ENCODE measurements at places on chromosomes 16 and 17.

DNA sequence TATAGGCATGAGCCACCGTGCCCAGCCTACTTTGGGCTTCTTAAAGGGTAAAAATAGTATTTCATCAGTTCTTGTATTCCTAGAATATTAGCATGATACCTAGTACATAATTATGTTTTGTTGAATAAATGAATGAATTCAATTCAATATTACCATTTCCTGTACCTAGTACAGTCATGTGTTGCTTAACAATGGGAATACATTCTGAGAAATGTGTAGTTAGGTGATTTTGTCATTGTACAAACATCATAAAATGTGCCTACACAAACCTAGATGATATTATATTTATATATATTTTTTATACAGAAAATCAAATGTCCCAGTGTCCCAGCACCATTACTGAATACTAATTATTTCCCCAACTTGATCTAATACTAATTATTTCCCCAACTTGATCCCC lies 85.6 kb upstream of the HAS3 start:
- DNase-seq = no peak

DNA sequence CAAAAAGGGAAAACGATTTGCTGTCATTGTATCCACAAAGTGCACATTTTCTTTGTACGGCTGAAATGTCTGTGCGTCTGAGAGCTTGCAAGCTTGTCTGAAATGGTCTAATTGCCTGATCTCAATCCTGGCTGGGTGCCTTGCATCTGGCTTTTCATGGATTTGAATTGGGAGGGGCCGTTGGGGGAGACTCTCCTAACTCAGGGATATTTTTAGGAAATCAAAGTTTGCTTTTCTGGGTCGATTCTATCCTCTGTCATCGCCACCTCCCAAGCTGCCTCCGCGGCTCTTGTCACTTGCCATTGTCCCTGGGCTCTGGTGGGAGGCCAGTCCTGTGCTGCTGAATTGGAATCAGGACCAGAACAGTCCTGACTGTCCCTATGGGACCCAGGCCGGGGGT lies 33.3 kb upstream of the MGAT5B start:
- DNase-seq = no peak

- no peak for DNase-seq
Measured at GRCh38 chr16:890217-890616, 80.6 kb downstream of the LMF1 start.

- peak; percentile 35 for DNase-seq
Measured at GRCh38 chr17:81480140-81481072, 32.2 kb downstream of the ACTG1 start.

DNA sequence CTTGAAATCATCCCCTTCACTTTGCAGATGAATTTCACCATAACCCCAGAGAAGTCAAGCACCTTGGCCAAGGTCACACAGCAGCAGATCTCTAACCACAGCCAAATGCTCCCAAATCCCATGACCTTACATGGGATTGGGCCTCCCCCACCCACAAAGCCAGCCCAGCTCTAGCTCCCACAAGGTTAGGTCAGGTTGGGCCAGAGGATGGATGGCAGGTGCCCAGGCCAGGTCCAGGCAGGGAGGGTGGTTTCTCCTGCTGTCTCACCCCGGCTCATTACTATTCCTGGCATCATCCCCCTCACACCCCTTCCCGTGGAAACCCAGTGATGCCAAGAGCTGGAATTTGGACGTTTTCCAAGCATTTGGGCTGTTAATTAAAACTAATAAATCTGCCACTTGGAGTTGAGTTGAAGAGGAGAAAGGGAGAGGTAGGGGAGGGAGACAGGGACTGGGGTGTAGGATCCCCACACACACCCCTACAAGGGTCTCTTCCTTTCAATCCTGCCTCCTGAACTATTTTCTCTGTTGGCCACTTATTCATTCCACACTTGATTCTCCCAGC lies 181.6 kb downstream of the TMEM132E start:
- DNase-seq = no peak

- no peak for DNase-seq
Measured at GRCh38 chr17:20955427-20956323, 87.1 kb downstream of the USP22 start.

- no peak for DNase-seq
Measured at GRCh38 chr17:41882756-41883155, 17.5 kb upstream of the KLHL11 start.

- DNase-seq = no peak
Measured at GRCh38 chr17:57672971-57673370, 72.1 kb downstream of the CCDC182 start.

GRCh38 chr17:18139949-18140348 lies 31.4 kb downstream of the MYO15A start:
- DNase-seq = no peak

DNA sequence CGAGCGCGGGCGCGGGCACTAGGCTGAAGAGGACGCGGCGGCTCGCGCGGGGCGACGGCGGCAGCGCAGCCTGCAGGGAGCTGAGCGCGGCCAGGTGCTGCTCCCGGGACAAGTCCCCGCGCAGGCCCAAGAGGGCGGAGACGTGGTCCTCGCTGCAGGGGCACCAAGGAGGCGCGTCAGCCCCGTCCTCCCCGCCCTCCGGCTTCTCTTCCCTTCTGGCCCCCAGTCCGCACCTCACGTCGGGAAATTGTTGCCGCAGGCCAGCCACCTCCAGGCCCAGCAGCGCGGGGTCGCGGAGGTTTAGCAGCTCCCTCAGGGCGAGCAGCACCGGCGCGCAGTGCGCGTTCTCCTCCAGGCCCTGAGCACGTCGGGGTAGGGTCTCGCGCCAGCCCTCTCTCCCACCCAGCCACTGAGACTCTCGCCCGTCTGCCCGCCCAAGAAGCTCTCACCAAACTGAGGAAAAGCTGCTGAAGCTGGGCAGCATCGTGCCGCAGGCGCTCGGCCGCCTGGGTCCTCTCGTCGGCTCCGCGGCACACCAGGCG lies 761 bp upstream of the MATCAP1 start:
- no peak for DNase-seq

- no peak for DNase-seq
Measured at GRCh38 chr17:67055811-67056745, 11.7 kb downstream of the CACNG1 start.

DNA sequence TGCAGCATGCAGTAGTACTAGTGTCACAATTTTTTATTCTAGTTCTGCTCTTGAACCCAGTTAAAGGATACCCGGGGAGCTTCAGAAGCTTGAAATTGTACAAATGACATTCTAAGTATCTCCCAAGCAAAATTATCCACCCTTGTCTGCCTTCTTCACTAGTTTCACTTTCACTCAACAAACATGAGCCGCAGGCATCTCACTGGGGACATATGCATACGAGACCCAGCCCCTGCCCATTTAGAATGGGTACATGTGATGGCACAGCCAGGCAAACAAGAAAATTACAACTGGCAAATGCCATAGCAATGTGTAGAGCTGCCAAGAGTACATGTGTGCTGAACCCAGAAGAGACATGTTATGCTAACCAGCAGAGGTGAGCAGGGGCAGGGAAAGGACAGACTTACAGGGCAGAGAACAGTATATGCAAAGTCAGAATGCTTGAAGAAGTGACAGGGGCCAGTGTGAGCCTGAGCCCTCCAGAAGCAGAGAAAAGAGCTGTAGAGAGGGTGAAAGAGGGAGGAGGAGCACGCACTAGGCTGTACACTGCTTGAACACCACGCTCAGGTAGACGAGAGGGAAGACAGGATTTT lies 8.3 kb downstream of the GINS2 start:
- no peak for DNase-seq

DNA sequence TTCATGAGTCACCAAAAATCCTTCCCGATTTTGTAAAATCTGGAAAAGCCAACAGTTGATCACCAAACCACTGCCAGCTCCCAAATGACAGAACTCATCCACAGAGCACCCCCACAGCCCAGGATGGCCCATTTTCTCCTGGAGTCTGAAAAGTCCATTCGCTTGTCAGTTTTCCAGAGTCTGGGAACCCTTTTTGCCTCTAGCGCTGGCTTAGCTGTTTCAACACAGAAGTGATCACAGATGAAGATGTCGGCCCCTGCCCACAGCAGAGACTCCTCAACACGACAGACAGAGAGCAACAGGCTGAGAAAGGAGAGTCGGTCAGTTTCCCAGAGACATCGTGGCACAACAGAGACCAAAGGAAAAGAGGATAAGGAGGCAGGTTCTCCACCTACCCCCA lies 66.4 kb downstream of the NXN start:
- DNase-seq = no peak

DNA sequence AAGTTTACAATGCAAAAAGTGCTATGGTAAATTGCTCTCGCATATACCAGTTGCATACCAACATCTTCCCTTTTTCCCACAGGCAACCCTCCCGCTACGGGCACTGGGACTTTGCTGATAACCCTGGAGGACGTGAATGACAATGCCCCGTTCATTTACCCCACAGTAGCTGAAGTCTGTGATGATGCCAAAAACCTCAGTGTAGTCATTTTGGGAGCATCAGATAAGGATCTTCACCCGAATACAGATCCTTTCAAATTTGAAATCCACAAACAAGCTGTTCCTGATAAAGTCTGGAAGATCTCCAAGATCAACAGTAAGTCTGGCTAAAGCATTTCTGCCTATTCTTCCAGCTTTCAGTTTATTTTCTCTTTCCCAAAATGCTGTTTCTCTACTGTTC lies 27.9 kb upstream of the HSBP1 start:
- no peak for DNase-seq

DNA sequence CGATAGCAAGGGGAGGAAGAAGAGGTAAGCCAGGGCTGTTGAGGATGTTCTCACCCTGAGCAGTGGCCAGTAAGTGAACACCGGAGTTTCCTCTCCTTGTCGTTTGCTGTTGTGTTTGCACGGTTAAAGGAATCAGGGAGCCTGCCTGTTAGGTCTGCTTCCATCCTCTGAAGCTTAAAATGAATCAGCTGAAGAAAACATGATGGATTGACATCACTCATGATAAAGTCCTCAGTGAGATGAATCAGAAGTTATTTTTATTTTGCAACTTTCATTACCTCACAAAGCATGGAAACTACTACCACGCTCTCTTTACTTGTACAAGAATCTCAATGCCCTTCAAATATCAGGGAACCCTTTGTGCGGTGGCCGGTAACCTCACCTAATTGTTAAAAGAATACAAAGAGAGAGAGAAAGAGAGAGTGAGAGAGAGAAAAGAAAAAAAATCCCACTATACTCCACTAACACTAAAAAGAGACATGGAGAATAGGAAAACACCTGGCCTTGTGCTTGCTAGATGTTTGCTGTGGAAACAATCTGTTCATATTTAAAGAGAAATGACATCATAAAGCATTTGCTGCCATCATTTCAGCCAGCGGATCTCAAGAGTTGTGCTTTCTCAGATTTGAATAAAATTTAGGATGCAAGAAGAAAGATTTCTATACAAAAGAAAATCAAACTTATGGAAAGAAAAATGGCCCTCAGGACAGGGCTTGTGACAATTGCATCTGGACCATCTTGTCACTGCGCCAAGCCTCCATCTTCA lies 441.6 kb upstream of the SALL1 start:
- DNase-seq = no peak

- DNase-seq = no peak
Measured at GRCh38 chr16:83913245-83913633, 14.3 kb downstream of the MLYCD start.

GRCh38 chr17:1089915-1090314 lies 89.9 kb downstream of the ABR start:
- DNase-seq = no peak

DNA sequence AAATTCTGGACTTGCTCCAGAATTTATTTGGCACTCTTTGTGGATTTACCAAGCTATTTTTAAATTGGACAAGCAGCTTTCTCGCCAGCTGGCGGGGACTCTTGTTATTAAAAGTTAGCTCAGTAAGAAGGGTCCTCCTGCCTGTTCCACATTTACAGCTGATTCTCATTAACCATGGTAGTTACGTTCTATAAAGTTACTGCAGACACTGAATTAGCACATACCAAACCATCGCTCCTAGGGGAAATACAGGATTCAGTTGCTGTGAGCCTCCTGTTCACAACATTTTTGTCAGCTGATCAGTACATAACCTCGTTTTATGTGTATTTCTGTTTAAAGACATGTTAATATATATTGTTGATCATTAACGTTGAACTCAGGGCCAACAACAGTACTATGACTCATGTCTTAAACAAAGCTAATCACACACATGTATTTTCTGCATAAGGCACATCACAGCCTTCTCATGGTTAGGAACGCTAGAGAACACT lies 4.2 kb downstream of the LDAF1 start:
- no peak for DNase-seq
